Glomerular endothelial cell (primary cell): ENCODE measurements at places on chromosomes 11 and 22. TPM values are rescaled to one million over a fixed set of nuclear protein-coding genes. Genes with fewer than 3 reads are reported as not detected.

IGLL1 gene
- total RNA-seq = not detected in 2 replicates

CRYBB3 gene
- 0.58 TPM in 1 of 2 replicates, not detected in the other for total RNA-seq

MUC2 gene
- not detected in 2 replicates for total RNA-seq

IPO7 gene
- total RNA-seq = 88.3 and 97.7 TPM in 2 replicates
